Dermis blood vessel endothelial cell (primary cell): ENCODE measurements at places on chromosomes 5 and 9.

- DNase-seq: peak; percentile 63
Observed at GRCh38 chr9:137303151-137303892, 1.3 kb upstream of the NRARP start.

- peak; percentile 13 for DNase-seq
Observed at GRCh38 chr5:83265318-83265717, 188.0 kb downstream of the XRCC4 start.

DNA sequence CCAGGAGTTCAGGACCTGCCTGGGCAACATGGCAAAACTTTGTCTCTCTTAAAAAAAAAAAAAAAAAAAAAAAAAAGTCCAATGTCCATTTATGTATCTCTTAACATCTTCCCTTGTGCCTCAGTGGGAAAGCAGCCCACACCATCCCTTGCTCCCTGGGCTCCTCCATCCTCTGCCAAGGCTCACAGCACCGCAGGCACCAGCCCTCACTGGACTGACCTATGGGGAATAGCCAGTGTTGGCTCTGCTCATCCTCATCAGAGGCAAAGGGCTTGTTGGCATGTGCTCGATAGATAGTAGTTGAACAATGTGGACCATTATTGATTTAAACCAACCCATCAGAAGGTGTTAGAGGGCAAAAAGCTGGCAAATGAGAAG is 61.8 kb upstream of the LRRTM2 start:
- DNase-seq: no peak

DNA sequence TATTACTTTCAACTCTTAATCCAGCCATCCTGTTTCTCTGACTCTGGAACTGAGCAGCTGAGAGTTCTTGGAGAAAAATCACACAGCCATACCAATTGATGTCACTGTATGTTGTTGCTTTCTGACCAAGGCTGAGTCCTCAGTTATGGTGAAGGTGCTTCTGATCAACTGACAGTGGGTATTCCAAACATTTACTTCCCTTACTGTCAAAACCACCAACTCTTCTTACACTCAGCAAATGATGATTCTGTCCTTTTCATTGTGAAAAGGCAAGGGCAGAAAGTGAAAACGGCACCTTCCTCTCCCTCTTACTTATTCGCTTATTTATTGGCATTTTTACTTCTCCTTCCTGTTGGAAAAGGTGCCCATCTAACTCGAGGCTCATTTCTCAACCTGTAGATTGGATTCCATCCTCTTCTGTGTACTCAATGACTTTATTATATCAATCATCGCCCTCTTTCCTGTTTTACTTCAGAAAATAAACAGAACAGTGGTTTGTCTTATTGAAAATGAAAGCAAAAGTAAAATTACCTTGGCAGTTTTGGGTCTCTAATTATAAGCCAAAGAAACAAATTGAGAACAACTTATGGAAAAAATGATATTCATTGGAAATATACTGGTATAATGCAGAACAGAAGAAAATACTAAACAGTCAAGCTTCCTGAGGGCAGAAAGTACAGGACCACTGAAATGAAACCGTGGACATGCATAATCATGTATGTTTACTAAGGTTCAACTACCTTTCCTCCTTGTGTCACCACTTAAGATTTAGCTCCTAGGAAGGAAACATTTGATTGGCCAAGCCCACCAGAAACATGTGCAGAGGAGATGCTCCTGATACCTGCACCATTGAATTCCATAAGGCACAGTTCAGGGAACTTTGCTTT is 104.5 kb upstream of the CHD1 start:
- peak; percentile 25 for DNase-seq

DNA sequence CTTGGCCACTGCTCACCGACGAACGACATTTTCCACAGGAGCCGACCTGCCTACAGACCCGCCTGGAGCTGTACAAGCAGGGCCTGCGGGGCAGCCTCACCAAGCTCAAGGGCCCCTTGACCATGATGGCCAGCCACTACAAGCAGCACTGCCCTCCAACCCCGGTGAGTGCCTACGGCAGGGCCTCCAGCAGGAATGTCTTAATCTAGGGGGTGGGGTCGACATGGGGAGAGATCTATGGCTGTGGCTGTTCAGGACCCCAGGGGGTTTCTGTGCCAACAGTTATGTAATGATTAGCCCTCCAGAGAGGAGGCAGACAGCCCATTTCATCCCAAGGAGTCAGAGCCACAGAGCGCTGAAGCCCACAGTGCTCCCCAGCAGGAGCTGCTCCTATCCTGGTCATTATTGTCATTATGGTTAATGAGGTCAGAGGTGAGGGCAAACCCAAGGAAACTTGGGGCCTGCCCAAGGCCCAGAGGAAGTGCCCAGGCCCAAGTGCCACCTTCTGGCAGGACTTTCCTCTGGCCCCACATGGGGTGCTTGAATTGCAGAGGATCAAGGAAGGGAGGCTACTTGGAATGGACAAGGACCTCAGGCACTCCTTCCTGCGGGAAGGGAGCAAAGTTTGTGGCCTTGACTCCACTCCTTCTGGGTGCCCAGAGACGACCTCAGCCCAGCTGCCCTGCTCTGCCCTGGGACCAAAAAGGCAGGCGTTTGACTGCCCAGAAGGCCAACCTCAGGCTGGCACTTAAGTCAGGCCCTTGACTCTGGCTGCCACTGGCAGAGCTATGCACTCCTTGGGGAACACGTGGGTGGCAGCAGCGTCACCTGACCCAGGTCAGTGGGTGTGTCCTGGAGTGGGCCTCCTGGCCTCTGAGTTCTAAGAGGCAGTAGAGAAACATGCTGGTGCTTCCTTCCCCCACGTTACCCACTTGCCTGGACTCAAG is 1.5 kb downstream of the CSF2 start:
- DNase-seq: no peak

DNA sequence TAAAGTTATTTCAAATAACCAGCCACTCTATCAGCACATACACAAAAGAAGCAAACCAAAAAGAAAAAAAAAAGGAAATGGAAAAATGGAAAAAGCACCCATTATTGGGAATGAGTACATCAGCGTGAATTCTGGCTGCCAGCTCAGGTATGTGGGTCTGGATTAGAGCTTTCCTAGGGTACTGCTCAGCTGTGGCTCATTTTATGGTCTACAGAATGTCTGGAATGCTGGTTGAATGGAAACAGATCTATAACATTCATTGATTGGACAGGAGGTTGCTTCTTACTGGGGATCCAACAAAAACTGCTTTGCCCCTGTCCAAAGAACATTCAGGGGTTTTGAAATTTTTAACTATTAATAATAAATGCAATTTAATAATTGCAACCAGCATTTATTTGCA is 3.9 kb upstream of the CAST start:
- DNase-seq: no peak

DNA sequence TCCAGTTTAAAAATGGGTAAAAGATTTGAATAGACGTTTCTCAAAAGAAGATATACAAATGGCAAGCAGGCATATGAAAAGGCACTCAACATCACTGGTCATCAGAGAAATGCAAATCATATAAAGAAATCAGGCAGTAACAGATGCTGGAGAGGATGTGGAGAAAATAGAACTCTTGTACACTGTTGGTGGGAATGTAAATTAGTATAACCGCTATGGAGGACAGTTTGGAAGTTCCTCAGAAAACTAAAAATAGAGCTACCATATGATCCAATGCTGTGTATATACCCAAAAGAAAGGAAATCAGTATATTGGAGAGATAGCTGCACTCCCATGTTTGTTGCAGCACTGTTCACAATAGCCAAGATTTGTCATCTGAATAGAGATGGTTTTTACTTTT is 42.7 kb downstream of the SLC12A2 start:
- no peak for DNase-seq

- peak; percentile 26 for DNase-seq
Observed at GRCh38 chr5:57094753-57095683, 78.8 kb upstream of the GPBP1 start.

- DNase-seq: no peak
Observed at GRCh38 chr9:137265496-137266161, 10.5 kb downstream of the NELFB start.

DNA sequence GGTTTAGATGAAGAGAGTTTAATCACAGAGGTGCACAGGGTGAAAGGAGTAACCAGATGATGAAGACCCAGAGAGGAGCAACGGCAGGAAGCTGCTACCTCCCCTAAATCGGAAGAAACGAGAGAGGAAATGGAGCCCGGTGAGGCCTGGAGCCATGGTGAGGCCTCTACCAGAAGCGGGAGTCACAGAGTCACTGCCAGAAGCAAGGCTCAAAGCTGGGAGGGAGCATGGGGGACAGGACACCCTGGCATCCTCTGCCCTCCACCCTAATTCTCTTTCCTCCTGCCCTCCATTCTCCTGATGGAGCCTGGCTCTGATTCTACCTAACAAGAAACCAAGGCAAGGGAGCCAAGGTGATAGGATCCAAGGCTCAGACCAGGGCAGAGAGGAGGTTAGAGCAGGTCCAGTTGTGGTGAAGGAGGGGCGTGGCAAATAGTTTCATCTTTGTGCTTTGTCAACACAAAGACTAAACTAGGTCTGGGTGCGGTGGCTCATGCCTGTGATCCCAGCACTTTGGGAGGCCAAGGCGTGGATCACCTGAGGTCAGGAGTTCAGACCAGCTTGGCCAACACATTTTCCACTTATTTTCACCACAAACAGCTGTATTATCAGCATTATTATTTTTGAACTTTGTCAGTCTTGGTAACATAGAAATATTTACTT is 134.4 kb upstream of the RAI14 start:
- DNase-seq: no peak

- no peak for DNase-seq
Observed at GRCh38 chr5:172830275-172830799, 3.7 kb upstream of the ERGIC1 start.

- DNase-seq: no peak
Observed at GRCh38 chr9:127316586-127317323, 52.2 kb downstream of the GARNL3 start.

GRCh38 chr9:138024131-138024530 is 146.5 kb downstream of the CACNA1B start:
- no peak for DNase-seq

DNA sequence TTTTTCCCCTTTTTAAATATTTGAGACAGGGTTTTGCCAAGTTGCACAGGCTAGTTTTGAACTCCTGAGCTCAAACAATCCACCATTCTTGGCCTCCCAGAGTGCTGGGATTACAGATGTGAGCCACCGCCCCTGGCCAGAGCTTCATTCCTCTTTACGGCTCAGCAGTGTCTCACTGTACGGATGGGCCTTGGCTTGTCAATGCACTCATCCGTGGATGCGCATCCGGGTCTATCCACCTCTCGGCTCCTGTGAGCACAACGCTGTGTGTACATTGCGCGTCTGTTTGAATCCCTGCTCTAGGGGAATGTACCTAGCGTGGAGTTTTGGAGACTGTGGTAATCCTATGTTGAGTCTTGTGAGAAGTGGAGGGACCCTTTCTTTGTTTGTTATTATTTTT is 10.9 kb upstream of the EGFL7 start:
- no peak for DNase-seq

GRCh38 chr9:103978396-103978795 is 115.7 kb upstream of the SMC2 start:
- DNase-seq: no peak
